Foreskin fibroblast (primary cell): ENCODE measurements at places on chromosomes 11 and 22.

GRCh38 chr11:33931067-33931466 is 39.2 kb upstream of the LMO2 start:
- DNase-seq: no peak

- DNase-seq: no peak
Observed at GRCh38 chr11:125489166-125489565, 6.9 kb downstream of the FEZ1 start.

- no peak for DNase-seq
Observed at GRCh38 chr11:114666760-114667159, 11.6 kb upstream of the NXPE2 start.

DNA sequence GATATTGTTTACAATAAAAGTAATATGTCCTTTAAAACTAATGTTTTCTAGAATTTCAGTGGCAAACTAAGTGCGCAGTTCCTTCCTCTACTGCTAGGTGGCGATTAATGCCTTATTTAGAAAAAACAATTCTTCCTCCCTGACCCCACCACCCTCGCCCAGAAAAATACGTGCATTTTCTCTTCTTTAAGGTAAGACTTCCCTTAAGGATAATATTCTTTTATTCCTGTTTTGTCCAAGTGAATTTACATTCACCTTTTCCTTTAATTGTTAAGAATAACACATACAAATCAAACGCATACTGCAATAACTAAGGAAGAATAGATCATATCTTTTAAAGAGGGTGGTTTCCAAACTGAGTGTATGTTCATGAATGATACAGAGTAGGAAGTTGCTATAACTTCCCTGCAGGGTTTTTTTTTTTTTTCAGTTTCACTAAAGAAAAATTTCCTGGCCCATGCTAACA is 17.0 kb upstream of the PSMA1 start:
- no peak for DNase-seq

DNA sequence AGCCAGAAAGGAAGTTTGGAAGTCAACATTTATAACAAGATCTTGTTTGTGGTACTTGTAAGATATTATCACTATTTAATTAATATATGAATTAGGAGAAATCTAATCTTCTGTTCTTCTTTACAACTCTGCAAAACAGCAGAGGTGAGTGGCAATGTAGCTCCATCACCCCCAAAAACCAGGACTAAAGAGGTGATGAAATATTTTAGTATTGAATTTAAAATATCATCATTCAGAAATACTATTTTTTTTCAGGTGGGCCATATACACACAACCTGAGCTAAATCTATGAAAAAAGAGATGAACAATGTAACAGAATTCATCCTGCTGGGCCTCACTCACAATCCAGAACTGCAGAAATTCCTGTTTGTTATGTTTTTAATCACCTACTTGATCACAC is at the start of gene OR4C45:
TSS of gene OR4C45 (plus strand) at position 301 of the 400 bp plus-strand sequence.
- no peak for DNase-seq

GRCh38 chr11:95918056-95918455 is 5.9 kb downstream of the MTMR2 start:
- no peak for DNase-seq

- no peak for DNase-seq
Observed at GRCh38 chr11:101126551-101127196, 2.9 kb downstream of the PGR start.

- DNase-seq: peak; percentile 78
Observed at GRCh38 chr22:37320726-37321677, 38.7 kb downstream of the CYTH4 start.

DNA sequence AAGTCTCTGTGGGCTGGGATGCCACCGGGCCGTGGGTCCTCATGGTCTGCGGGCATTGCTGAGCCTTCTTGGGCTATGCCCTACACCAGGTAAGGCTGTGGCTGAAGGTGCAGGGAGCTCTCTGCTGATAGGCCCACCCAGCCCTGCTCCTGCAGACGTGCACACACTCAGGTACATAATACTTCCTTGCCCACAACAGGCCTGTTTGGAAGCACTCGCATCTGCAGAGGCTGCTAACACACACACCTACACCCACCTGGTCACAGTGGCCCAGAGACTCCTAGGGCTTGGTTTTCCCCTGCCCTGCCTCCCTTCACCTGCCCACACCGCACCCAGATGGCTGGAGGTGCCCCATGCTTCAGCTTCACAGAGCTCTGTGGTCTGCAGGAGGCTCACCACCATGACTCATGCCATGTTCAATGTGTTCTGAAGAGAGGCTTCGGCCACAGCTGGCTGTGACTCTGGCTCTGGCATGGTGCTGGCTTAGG is 72.8 kb upstream of the KCNQ1OT1 start:
- DNase-seq: peak; percentile 74

- no peak for DNase-seq
Observed at GRCh38 chr11:7612661-7613393, 60.5 kb downstream of the CYB5R2 start.
